ENCODE measurements at places on chromosomes 3 and 15.
A peak's percentile ranks its signal among the peaks of the same experiment; 100 is the strongest.

DNA sequence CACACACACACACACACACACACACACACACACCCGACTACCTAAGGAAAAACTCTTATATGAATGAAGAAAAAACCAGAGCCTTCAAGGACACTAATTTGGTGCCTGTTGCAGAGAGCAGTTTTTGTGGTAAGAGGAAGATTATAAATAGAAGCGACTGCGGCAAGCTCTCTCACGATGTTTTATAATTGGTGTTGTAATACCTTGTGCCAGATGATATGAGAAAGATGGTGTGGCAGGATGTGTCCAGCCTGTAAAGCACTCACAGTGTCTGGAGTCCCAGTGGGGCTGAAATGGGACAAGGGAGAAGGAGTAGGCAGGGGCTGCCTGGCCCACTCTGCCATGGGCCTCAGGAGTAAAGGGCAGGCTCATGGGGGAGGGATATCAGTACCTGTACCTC is 839.9 kb downstream of the AGBL1 start:
- DNase-seq, result no peak

GRCh38 chr15:52680761-52681160 is 1.6 kb upstream of the ATOSA start:
- DNase-seq, result no peak

GRCh38 chr3:197354568-197355001 is 56.2 kb upstream of the DLG1 start:
- no peak for DNase-seq

DNA sequence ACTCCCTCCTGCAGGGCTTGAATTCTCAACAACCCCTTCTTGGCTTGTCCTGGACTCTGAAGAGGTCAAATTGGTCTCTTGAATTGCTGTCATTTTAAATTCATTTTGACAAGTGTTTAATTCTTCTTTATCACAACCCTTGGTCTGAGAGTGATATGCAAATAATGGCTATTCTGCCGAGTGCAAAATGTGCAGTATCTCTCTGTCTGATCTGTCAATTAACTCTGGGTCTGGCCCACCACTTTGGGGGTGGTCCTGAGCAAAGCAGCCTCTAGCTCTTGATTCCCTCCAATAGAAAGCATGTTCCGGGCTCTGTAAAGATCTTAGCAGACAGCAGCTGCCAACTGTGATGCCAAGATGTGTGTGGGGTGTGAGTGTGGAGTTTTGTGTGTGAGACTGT is 2.2 kb upstream of the IGDCC3 start:
- no peak for DNase-seq

DNA sequence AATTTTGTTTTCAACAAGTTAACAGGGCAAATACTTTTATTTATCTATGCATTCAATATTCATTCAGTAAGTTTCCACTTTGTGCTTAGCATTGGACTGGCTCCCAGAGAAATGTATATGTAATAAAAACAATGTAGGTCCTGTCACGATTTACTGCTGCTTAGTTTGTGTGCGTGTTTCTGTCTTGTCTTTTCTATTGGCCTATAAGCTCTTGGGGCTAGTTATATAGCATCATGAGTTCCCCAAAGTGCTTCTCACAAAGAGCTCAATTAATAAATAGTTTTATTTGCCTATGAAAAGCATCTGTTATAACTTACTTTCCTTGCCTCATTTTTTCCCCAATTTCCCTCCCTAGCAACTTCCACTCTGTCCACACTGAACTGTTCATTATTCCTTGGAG is 666.7 kb upstream of the NAALADL2 start:
- DNase-seq, result no peak

GRCh38 chr3:50450209-50450921 is 53.1 kb downstream of the CACNA2D2 start:
- DNase-seq, result peak; percentile 42

- DNase-seq, result no peak
Measured at GRCh38 chr3:37745076-37745475, 116.6 kb upstream of the CTDSPL start.

- no peak for DNase-seq
Measured at GRCh38 chr3:48405343-48405881, 24.5 kb downstream of the PLXNB1 start.

- no peak for DNase-seq
Measured at GRCh38 chr3:118960876-118961450, 73.7 kb downstream of the IGSF11 start.

GRCh38 chr3:124557433-124558232 is 172.6 kb upstream of the UMPS start:
- DNase-seq, result no peak

- DNase-seq, result no peak
Measured at GRCh38 chr3:85090495-85090894, 131.7 kb downstream of the CADM2 start.

- no peak for DNase-seq
Measured at GRCh38 chr3:4672725-4673275, 179.7 kb downstream of the ITPR1 start.

DNA sequence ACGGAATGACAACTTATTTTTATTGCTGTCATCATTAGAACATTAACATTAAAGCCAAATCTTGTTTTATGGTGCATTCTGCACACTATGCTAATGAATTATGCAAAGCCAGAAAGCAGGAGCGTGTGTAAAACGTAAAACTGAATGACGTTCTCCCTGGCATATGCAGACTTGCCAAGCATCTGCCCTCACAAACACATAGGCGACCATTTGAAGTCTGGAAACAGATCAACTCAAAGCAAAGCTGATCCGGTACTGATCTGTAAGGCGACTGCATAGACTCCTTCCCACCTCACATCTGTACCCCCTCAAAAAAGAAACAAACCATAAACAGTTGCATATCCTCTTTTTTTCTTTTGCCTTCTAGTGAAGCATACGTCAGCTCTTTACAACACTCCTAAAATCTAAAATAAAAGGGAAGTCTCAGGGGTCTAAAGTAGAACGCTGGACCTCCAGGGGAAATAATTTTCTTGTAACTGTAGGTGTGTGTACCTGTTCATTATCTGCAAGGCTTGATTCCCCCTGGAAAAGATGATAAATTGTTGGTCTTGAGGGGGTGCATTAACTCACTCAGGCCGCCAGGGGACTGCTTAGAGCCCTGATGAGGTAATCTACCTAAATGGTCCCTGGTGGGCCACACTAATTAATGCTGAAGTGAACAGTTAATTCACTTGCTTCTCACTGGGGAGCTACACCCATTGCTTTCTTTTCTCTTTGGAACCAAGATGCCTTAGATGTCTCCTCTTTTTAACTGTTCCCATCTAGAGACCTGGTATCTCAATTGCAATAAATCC is 231.4 kb downstream of the CDIN1 start:
- no peak for DNase-seq

DNA sequence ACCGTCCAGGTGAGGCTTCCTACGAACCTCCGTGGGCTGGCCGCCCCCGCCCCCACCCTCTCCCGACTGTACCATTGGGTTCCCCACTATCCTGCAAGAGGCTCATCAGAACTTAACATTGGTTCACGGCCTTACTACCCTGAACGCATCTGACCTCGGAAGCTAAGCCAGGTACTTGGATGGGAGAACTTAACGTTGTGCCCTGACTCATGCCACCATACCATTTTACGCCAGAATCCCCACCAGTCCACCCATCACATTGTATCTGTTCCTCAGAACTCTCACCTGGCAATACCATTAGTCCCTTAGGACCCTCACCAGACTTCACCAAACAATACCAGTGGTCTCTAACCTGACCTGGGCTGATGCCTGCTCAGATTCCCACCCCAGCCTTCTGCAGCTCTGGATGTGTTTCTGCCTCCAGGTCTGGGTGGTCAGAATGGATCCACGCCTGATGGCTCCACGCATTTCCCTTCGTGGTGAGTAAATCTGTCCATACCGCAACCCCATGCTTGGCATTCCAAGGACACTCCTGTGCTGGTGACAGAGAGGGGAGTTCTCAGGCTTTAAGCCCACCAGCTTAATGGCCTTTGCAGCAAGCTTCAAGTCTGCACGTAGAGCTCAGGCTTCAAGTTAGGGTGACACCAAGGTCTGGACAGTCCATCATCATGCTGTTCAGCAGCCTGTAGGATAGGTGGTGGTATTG is 562 bp downstream of the TCTA start:
- no peak for DNase-seq

DNA sequence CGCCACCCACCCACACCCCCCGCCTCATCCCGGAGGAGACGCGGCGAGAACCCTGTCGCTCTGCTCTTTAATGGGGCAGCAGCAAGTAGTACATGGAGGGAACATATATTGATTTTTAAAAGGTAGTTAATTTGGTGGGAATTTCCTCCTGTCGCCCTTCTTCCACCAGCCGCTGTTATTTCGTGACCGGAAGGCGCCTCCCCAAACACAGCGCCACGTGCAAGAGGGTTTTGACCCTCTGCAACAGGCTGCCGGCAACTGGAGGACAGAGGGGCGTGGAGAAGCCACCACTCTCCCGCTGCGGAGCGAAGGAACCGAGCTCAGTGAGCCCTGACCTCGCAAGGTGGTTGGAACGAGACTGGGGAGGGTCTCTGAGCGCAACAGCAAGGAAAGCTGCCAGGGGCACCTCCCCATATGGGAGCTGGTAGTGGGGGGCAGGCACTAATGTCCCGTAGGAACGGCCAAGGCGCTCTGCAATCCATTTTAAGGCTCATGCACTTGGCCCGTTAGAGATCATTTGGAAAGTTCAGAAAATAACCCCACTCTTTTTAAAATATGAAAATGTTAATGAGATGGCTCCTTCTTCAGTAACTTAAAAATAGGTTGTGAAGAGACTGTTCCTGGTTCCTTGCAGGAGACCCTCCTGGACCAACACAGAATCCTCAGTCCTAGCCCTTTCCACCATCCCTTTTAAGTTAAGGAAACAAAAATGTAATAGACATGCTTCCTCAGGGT is 4.3 kb downstream of the ONECUT1 start:
- DNase-seq, result no peak

DNA sequence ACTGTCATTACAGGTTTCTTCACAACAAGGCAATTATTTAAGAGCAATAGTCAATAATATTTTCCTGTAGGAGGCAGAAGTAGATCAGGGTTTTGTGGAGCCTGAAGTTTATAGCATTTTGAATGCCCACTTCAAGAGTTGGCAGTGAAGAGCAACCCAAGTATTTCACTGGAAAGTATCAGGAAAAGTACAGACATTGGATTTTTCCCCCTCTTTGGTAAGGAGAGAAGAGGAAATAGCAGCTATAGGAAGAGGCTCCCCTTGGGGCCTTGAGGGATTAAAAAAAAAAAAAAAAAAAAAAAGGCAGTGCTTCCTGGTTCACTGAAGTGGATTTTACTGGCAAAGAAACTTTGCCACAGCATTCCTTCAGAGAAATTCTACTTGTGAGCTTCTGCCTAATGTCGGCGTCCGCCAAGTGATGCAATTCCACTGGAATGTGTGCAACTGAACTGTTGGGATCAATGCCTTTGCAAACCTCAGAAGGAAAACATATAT is 5.7 kb upstream of the CNTN6 start:
- no peak for DNase-seq

DNA sequence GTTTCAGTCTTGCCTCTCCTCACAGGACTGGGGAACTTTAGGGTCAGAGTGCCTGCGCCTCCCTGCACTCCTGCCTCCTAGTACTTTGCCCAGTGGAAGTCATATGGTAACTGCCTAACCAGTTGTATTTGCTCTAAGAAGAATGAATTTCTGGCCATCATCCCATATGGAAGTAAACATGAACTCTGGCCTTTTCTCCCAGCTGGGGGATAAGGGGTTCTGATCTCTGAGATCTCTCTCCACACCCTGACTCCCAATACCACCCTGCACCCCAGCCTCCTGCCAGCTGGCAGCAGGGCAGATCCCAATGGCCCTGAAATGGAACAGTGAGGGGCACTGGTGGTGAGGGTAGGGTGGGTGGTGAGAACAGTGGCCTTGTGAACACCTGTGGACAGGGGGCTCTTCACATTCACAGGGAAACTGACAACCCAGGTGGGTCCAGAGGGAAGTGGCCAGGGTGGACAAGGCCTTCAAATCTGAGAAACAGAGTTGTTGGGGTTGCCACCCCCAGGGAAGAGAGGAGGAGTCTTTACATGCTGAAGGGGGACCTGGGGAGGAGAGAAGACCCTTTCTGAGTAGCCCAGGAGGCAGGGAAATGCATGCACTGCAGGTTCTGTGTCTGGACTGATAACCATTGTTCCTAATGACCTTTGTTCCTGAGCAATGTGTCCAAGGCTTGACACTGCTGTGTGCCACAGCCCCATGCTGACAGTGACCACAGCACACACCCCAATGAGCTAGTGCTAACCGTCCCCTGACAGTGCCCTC is 36.9 kb downstream of the RHCG start:
- DNase-seq, result no peak

DNA sequence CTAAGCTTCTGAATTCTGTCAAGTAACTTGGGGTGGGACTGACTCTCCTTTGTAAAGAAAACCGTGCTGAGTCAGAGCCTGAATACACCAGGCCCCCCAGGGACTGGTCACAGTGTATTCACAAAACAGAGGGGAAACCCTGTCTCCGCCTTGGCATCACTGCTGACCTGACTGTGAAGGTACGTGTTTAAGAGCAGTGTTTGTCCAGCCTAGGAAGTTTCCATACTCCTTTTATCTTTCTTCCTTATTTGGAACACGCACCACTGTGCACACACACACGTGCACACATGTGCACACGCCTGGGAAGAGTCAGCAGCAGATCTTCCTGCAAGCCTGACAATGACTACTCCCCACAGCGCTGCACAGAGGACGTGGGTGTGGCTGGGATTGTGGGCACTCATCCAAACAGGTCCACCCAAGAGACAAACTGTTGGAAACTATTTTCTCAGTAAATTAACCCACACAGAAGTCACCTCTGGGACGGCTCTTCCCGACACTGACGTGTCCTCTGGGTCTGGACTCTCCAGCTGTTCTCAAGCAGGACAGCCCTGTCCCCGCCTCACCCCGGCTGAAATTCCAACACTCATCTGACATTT is 87.7 kb downstream of the ATP10A start:
- DNase-seq, result no peak

DNA sequence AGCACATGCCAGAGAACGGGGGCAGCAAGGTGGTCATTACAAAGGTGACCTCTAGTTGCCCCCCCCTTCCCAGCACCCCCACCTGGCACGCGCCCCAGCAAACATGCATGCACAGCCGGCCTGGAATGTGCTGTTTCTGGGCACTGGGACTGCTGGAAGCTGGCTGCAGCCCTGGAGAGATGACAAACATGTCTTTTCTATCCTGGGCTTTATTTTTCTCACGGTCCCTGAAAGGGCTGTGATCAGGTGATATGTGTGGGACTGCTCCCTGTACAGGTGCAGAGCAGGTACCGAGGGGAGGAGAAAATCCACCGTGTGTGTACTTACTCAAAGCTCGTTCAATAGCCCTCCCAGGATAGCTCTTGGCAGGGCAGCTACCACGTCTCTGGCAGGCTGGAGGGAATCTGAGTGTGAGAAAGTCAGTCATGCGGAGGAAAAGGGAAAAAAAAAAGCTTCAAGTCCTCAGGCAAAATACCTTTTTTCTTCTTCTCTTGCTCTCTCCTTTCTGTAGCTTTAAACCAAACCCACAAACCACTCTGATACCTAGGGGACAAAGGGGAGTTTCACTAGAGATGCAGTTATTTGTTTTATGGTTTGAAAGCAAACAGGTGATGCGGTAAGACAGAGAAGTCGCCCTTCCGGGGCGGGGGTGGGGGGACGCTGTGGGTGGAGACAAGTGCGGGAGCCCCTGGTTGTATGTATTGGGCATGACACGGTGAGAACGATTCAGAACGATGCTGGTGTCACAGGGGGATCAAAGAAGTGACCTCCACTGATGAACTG is 5.0 kb upstream of the HES1 start:
- no peak for DNase-seq
